ENCODE measurements at places on chromosomes 6 and 20. TPM values are rescaled to one million over a fixed set of nuclear protein-coding genes. Genes with fewer than 3 reads are reported as not detected.

Gene XKR7
- 0.06 TPM for total RNA-seq

Gene SYNGAP1
- 5.8 TPM for total RNA-seq

Gene NT5DC1
- 27.7 TPM for total RNA-seq

Gene SLC22A2
- not detected for total RNA-seq

Gene THEMIS
- total RNA-seq: 0.70 TPM

Gene ANKRD66
- total RNA-seq: not detected

Gene FOXQ1
- total RNA-seq: 4.0 TPM

Gene CST9L
- not detected for total RNA-seq
